ENCODE measurements at places on chromosomes 13 and 19.

GRCh38 chr13:39364947-39365468 is 238.0 kb downstream of the LHFPL6 start:
- no peak for DNase-seq

DNA sequence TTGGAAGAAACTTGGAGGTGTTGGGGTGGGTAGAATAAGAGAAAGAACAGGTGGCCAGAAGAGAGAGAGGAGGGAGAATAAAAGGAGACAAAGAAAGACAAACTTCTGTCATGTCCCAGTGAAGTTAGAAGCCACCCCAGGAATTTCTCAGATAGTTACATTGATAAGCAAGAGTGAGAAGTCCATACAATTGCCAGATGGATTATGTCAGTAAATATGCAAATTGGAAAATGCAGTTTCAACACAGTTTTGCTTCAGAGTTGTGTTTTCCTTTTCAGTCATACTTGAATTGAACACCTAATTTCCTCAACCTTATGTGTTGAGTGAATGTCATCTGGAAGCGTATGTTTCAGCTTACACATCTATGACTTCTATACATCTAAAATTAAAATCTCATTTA is 139.2 kb downstream of the RXFP2 start:
- no peak for DNase-seq

DNA sequence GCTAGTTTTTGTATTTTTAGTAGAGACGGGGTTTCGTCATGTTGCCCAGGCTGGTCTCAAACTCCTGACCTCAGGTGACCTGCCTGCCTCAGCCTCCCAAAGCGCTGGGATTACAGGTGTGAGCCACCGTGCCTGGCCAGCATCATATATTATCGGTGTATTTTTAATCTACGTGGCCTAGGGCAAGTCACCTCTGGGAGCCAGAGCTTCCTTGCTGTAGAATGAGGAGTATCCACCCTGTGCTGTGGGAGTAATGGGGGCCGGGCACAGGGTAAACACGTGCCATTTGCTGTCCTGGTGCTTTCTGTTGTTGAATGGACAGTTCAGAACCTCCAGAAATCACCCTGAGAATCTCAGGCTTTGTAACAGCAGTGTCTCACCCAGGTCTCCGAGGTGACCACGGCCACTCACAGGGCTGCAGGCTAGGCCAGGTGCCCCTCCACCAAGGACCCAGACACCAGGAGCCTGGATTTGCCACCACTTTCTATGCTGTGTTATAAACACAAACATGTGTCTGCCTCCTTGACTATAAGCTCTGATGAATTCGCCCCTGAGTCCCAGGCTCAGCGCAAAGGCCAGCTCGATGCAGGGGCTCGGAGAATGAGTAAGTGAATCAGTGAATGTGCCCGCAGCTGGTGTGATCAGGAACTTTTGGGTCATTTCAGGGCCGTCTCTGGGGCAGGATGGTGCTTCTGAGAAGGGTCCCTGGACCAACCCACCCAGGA is 22.7 kb downstream of the POP4 start:
- DNase-seq: no peak

DNA sequence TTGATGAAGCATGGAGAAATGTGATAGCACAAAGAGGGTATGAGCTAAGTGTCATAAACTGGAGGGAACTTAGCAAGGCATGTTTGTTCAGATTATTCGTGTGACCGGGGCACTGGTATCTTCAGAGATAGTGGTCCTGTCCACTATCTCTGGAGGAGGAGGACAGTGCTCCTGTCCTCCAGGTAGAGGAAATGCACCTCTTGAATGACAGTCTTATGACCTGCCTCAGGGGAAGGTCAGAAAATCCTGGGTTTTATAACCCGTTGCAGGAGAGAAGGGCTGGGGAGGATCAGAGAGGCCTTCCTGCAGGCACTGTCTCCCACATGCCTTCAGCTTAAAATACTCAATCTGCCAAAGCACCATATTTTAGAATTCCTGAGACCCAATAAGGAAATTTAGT is 213.5 kb upstream of the UBL3 start:
- DNase-seq: no peak

- no peak for DNase-seq
Measured at GRCh38 chr13:51714663-51715168, 89.2 kb downstream of the DHRS12 start.

- no peak for DNase-seq
Measured at GRCh38 chr19:29643361-29643935, 21.8 kb upstream of the PLEKHF1 start.

DNA sequence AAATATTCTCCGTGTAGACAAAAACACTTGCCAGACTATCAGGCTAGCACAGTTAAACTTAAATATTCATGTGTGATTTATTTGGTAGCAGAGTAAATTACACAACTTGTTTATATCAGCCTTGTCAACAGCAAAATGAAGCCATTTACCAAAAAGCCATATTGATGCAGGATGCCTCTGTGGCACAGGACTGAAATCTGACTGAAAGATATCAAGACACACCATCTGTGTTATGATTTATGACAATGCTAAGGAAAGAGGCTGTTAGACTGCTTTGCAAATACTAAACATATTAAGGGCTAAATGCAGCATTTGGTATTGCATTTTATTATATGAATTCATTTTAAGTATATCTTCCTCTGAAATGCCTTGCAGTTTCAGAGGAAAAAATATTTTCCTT is 44.8 kb upstream of the FNDC3A start:
- DNase-seq: no peak

DNA sequence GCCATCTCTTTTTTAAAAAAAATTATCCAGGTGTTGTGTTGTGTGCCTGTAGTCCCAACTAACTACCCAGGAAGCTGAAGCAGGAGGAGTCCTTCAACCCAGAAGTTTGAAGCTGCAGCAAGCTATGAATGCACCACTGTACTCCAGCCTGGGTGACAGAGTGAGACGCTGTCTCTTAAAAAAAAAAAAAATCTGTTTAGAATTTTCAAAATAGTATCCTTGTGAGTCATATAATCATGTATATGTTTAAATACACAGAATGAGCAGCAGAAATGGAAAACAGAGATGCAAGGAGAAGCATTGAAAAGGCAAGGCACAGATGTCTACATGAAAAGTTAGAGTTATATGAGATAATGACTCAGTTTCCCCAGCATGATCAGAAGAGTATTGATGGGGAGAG is 31.2 kb downstream of the SYDE1 start:
- DNase-seq: no peak

GRCh38 chr19:45177817-45178261 is at the start of gene TRAPPC6A:
TRAPPC6A (minus strand) TSS chr19:45178237; CDS start chr19:45178218, 19 bp downstream.
- DNase-seq: no peak

- DNase-seq: no peak
Measured at GRCh38 chr19:13887517-13887916, 10.6 kb downstream of the NANOS3 start.

DNA sequence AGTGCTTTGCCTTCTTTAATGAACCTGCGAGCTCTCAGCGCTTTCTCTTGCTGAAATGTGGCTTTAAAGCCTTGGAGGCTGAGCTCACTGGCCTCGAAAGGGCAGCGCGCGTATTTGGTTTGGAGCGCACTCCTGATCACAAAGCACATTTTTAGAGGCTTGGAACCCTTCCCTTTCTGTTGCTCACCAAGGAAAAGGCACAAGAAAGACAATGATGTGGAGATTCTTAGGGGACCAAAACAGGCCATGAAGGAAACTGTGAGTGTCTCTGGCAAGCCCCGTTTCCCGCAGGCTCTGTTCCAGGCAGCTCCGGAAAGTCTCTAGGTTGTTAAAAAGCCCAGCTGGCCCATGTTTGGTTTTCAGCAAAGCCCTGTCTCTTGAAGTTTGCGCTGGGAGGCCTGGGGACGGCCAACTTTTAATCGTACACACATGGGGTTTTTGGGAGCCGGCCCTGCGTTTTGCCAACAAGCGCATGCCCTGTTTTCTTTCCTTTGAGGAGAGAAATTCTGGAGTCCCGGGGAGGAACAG is 9.4 kb upstream of the SPC24 start:
- DNase-seq: no peak

DNA sequence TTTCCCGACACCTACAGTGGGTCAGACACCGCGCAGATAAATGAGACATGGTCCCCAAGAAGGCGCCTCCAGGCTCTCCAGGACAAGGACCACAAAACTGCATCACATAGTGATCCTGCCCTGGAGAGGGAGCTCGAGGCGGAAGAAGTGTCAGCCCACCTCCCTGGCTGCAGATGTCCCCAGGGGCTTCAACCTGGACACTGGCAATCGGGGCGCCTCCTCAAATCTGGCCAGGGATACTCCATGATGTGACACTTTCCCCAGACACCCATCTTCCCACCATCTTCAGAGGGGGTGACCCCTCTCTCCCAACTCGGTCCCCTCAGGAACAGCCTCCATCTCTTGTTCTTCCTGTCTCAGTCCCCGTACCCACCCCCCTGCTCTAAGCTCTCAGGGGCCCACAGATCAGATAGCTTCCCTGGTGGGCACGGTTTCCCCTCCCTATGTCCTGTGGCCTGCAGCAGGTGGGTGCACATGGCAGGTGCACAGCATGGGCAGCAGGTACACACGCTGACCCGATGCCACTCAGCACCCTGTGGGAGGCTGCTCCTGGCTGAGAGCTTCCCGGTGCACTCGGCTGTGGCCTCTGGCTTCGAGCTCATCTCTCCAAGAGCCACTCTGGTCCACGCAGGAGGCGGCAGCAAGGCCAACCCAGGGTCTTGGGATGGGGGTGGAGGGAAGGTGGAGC is 61.2 kb downstream of the PEPD start:
- DNase-seq: no peak

GRCh38 chr19:12779162-12779993 is 4.0 kb upstream of the HOOK2 start:
- DNase-seq: no peak

- DNase-seq: no peak
Measured at GRCh38 chr19:16873594-16873993, 15.2 kb upstream of the F2RL3 start.

DNA sequence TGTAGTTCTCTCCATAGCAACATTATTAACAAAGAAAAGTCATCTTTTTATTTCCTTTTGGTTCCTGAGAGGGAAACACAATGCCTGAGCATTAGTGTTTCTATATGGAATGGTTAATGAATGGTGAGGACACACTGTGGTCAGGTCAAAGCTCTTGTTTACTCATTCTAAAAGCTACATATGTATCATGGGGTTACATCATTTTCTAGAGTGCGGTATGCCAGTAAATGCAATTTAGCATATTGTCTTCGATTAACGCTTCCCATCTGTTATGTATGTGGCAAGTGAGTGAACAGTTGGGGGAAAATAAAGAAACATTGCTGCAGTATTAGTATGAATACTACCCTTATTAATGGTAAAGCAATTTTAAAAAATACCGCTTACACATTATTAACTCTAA is 1152.2 kb upstream of the SPRY2 start:
- no peak for DNase-seq

DNA sequence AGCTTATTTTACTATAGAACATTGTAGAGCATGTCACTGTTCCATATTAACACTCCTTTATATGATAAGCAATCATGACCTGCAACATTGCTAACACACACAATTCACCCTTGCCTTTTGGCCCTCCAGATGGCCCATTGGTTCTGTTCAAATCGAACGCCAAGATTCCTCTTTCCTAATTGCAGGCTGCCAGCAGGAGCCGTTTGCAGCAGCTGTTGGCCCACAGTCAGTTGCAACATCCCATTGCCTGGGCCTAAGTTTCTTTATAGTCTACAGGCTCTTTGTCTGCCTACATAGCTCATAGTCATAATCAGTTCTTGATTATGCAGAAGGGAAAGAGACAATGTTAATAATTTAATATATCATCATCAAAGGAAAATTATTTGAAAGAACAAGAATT is 37.6 kb downstream of the KCTD12 start:
- no peak for DNase-seq

DNA sequence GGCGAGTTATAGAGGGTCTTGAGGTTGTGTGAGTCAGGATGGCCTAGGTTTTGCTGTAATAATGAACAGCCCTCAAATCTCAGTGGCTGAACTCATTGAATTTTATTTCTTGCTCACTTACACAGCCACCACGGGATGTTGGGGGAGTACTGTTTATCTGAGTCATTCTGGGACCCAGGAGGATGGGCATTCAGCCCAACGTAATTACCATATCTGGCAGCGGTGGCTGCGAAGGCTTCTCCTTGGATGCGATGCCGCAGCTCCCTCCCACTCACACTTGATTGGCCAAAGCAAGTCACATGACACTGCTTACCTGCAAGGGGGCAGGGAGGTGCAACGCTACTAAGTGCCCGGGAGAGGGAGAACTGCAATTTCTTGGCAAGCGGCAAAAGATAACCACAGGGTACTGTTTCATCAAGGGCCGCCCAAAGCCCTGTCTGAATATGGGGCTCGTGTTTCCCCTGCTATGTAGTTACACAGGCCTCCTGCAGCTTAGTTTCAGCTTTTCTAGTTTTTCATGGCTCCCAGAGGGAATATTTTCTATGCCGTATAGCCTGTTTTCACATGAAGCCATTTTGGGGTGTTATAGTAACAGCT is 19.9 kb downstream of the ZSWIM9 start:
- peak; percentile 97 for DNase-seq

DNA sequence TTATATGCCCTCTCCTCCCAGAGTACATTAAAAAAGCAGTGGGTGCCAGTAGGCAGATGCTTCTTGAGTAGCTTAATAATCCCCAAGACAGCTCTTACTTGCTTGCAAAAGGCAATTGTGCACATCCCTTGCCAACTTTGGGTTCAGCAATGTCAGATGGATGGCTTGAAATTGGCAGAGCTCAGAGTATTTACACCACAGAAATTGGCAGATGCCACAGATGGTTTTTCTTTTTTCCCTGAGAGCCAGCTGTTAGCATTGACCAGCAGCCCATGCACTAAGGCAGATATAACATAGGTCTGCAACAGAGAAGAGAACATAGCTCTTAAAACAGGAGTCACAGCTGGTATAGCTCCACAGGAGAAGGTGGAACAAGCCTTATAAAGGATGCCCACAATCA is 18.4 kb upstream of the RNASEH2B start:
- DNase-seq: no peak

DNA sequence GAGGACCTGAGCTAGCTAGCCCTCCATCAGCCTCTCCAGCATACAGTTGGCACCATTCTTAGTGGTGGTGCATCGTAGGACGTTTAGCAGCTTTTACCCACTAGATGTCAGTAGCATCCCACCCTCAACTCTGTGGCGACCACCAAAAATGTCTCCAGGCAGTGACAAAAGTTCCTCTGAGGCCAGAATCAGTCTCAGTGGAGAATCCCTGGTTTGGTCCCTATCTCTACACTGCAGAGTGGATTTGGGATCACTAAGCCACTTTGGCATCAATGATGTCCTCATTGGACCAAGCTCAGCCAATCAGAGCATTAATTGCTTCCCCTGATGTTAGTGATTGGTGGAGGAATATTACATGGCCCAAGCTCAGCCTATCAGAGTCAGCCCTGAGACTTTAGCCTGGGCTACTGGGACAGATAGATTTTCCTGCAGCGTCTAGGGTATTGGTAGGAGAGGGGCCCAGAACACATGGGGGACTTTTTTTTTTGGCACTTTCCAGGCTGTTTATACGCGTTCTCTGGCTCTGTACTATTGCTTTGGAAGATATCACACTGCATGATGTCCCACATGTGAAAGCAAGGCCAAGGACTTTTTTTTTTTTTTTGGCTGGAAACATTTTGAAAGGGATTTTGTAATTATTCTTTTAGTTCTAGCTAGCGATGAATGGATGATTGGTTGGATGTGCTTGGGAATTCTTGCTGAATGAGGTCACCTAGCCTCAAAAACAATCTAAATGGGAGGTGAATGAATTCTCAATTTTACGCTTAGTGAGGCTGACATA is 7.0 kb downstream of the TMEM221 start:
- no peak for DNase-seq

Data from NCI-H2107 (cell line).